ENCODE measurements at places on chromosomes 4 and X. TPM values are rescaled to one million over a fixed set of nuclear protein-coding genes. Genes with fewer than 3 reads are reported as not detected.

NUP62CL gene
- total RNA-seq: 1.9 TPM

P2RY8 gene
- total RNA-seq: 0.03 TPM

UBL4A gene
- total RNA-seq: 64.8 TPM

TECRL gene
- not detected for total RNA-seq

HPGD gene
- 6.2 TPM for total RNA-seq

GRCh38 chr4:14336656-14337055, 665.6 kb upstream of the CPEB2 start:
- no peak for DNase-seq

DNA sequence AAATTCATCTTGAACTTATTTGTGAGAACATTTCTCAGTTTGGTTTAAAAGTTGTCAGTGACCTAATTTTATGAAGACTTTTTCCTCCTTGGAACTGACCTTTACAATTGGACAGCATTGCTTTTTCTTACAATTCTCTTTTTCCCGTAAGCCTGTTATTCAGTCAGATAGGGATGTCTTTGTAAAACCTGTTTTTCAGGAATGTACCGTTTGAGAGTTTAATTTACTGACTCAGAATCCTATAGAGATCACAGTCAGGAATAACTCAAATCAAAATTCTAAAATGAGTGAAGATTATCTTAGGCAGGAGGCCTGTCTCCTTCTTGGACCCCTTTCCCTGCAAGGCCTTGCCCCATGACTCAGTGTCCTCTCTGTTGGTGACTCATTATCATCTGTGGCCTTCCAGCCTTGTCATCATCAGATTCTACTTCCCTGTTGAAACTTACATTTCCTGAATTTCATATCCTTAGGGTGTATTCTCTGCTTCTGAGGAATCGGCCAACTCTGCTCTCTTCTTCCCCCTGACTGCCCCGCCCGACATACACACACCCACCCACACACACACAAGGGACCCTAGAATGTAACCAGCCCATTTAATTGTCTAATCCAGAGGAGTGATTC, 99.8 kb downstream of the ARHGAP10 start:
- DNase-seq: no peak

GRCh38 chrX:39261446-39262147, 460.3 kb downstream of the MID1IP1 start:
- DNase-seq: peak; percentile 52

GRCh38 chr4:71566856-71567255, 217.0 kb downstream of the GC start:
- no peak for DNase-seq

DNA sequence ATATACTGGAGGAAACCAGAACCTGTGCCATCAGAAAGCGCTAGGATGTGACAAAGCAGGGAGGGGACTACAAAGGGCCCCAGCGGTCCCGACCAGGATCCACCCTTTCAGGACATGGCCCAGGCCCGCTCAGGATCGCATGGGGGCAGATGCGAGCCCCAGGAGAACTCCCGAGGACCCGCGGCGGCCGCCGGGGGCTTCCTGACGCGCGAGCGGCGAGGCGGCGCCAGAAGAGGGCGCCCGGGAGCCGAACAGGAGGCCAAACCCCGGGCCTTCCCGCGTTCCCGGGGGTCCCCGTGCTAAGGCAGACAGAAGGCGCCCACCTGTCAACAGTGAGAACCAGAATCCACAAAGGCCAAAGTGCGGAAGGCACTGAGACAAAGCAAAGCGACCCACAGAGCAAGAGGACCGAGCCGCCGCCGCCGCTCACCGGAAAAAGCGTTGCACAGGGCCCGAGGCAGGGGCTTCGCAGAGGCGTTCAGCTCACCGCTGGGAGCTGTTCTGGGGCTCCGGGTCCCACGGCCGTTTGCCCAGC, 7.3 kb upstream of the OPN1LW start:
- DNase-seq: peak; percentile 94

GRCh38 chr4:104592183-104592582, 97.5 kb upstream of the CXXC4 start:
- DNase-seq: no peak

- no peak for DNase-seq
These were observed 193.1 kb downstream of the SLIT2 start for GRCh38 chr4:20444599-20445337.

- no peak for DNase-seq
These were observed 50.7 kb downstream of the SNX12 start for GRCh38 chrX:71017396-71017939.

DNA sequence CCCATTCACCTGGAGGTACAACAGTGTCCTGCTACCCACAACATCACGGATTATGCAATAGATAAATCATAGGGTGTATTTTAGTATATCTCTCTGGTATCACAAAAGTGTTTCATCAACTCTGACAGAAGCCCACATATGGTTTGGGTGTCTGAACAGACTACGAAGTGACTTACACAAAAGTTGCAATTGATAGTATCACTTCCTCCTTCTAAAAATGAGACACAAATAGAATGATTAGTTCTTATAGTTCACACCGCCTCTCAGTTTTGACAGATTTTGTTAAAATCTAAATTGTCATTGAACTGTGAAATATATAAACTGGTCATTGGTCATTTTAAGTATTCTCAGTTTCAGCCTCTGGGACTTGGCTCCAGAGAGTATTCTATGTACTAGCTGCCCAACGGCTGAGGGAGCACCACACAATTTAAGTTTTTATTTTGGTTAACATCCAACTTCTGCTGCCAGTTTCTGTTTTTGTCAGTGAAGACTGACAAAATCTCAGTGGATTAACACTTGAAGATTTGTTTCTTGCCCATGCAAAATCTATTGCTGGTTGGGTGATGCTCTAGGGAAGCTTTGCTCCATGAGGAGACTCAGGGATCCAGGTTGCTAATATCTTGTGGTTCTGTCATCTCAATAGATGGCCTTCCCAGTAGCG, 113.8 kb upstream of the PUDP start:
- no peak for DNase-seq

- no peak for DNase-seq
These were observed 138.4 kb downstream of the CPE start for GRCh38 chr4:165517216-165517615.

Data from H7 (cell line).